GM12892 (cell line): ENCODE measurements at places on chromosomes 7 and 10.
A peak's percentile ranks its signal among the peaks of the same experiment; 100 is the strongest.

DNA sequence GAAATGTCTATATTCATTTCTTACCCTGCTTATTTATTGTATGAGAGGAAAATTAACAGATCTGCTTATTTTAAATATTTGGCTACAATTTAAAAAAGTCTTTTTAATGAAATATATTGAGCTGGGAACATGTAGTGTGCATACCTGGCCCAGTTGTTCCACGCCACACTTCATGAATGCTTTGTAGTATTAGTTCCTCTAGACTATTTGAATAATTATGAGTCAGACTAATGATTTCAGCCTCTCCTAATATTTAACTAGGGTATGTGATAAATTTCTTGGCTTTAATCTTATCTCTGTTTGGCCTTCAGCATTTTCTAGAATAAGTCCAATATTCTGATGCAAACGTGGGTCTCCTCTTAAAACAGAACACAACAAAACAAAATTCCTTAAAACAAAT lies 226.6 kb downstream of the CREB5 start:
- DNase-seq = no peak

- DNase-seq = no peak
Measured at GRCh38 chr7:90708841-90709317, 112.8 kb downstream of the CDK14 start.

- DNase-seq = no peak
Measured at GRCh38 chr7:144470078-144470477, 66.6 kb upstream of the NOBOX start.

DNA sequence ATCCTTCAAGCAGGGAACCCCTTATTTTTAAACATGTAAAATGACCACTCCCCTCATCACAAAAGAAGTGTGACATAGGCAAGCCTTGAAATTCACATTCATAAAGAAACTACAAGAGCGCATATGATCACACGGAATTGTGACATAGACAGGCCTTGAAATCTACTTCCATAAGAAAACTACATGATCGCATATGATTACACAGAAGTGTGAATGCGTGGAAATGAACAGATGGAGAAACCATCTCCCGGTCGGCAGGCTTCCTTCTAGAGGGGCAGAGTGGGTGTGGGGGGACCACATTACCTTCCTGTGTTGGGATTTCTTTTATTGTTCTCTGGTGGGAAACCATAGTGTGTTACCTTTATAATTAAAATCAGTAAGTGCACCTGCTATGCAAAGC lies 285.1 kb upstream of the ADARB2 start:
- DNase-seq = no peak

DNA sequence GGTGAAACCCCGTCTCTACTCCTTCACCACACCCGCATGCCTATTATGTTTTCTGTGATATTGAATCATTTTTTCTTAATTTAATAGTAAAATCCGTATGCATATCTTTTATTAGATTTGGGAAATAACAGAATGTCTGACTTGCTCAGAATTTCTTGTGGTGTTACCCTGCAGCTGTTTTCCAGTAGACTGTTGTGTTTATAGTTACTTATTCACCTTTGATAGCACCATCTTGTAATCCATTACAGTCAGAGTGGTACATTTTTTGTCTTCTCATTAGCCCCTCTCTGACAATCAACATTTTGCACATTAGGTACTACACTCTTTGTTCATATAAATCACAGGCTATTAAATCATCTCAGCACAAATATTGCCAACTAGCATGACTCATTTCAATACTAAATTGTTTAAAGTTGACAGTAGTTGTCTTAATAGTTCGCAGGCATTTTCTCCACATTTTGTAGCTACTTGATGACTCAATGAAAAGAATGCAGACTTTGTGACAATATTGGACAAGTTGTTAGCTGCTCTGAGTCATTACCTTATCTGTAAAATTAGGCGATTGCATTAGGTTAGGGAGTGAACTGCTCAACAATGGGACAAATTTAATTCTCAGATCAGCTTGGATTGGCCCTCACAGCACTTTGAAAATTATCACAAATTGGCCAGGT lies 17.8 kb upstream of the SLC16A12 start:
- DNase-seq = no peak

- DNase-seq = no peak
Measured at GRCh38 chr10:44811072-44811471, 100.1 kb upstream of the TMEM72 start.

- no peak for DNase-seq
Measured at GRCh38 chr10:13989616-13990015, 341.1 kb downstream of the FRMD4A start.

DNA sequence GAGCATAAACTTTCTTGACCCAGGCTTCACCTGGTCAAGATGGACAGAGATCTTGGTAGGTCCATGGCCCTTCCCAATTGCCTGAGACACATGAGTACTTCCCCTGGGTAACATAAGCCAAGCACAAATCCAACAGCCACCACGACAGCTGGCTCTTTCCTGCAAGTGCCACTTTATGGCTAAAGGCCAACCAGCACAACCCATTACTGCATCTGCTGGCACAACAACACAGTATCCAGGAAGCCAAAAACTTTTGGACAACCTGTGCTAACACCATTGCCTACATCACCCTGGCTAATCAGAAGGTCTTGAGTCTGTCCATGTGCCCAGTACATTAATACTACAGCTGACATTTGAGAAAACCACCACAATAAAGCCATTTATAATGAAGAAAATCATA lies 548.0 kb upstream of the SEMA3D start:
- no peak for DNase-seq

GRCh38 chr7:99997545-99998137 lies 17.8 kb upstream of the ZKSCAN1 start:
- DNase-seq = peak; percentile 56

DNA sequence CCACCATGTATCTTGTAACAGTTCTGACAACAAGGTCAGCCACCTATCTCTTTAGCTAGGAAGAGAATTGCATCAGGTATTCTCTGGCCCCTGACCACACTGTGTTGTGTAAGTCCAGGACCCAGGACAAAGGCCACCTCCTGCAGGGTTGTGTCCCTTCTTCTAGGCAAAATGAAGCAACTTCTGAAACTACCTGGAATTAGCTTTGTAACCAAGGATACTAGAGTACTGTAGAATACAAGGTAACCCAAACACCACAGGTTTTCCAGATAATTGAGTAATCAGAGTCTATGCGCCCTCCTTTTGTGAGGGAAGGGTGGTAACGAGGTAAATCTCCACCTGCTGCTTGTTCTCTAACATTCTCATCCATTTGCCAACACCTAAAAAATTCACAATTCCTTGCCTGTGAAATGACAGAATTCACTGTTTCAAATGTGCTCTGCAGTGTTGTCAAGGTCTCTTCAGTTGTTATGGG lies 51.7 kb downstream of the SGMS1 start:
- no peak for DNase-seq

- DNase-seq = no peak
Measured at GRCh38 chr7:83519240-83519639, 129.7 kb downstream of the SEMA3E start.

- no peak for DNase-seq
Measured at GRCh38 chr7:92071032-92071431, 63.2 kb downstream of the CYP51A1 start.

- DNase-seq = no peak
Measured at GRCh38 chr7:17584822-17585221, 286.4 kb downstream of the AHR start.

- no peak for DNase-seq
Measured at GRCh38 chr10:52082307-52082706, 231.8 kb upstream of the DKK1 start.

- DNase-seq = no peak
Measured at GRCh38 chr7:125059861-125060456, 130.3 kb upstream of the POT1 start.

GRCh38 chr7:138903186-138903820 lies 77.9 kb downstream of the KIAA1549 start:
- no peak for DNase-seq

GRCh38 chr7:157996359-157997079 lies 591.1 kb downstream of the PTPRN2 start:
- no peak for DNase-seq

- no peak for DNase-seq
Measured at GRCh38 chr10:103854265-103854685, 1.1 kb downstream of the SH3PXD2A start.

DNA sequence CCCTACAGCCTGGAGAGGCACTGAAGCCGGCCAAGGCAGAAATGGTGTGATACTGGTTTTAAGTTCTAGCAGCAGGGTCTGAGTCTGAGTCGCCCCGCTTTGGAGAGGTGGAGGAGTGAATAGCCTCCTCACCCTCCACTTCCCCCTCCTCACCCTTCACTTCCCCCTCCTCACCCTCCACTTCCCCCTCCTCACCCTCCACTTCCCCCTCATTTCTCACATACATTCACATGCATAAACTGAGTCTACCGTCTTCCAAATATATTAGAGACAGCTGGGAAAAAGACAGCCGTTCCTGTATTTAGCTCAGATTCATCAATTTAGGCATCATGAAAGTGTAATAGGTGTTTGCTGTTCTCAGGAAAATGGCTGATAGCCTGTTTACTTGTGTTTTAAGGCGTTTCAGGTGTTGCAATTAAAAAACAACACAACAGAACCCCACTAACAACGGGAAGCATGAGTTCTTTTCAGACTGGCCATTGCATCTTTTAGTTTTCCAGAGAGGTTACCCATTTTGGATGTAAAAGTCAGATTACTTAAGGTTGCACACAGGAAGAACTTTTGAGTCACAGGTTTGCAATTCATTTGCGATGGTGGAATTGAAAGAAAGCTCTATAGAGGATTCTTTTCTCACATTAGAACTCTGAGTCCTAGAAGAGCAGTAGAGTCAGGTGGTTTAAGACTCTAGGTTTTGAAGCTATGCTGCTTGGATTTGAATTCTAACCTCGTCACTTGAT lies 861 bp downstream of the NRBF2 start:
- no peak for DNase-seq

DNA sequence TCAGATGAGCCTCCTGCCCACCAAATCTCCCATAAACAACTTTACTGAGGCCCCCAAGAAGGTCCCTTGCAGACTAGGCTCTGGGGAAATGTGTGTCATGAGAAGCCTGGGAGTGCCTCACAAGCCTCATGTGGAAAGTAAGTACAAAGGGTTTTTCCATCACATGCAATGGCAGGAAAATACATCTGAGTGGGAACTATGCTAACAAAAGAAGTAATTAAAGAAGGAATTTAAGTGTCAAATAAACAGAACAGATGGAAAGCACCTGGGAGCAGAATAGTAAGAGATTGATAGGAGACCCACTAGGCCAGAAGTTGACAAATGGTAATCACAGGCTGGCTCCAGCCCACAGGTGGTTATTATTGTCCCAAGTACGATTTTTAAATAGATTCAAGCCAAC lies 20.5 kb downstream of the GSAP start:
- no peak for DNase-seq

GRCh38 chr10:53489335-53490182 lies 717.0 kb upstream of the MBL2 start:
- no peak for DNase-seq

DNA sequence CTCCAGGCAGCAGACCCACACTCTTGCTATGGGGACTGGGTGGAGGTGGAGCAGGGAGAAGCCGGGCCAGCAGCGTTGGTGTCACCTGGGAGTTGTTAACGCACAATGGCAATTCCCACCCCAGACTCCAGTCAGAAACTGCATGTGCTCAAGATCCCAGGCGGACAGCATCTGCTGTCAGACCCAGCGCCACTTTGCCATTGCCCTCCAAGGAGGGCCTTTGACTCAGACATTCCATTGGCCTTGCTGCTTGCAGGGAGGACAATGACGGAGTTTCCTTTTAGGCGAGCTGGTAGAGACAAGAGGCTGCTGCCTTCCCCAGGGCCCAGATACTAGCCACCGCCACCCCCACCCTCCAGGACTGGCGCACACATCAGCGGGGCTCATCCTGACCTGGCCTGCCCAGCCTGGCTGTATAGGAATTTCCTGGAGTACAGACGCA lies 34.5 kb downstream of the ZNF775 start:
- DNase-seq = no peak

DNA sequence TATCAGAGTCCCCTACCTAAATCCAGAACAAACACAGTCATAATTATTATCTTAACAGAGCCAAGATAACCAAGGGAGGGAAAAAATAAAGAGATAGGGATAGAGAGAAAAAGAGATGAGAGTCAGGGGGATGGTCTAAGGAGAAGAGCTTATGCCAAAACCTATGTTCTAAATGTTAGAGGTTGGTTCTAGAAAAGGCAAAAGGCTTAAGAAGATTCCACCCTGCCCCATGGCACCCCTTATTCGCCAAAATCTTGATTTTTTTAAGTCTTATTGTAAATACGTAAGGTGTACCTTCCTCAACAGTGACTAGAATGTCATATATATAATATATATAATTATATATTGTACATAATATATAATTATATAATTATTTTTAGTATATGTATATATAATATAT lies 29.6 kb upstream of the CTNNA3 start:
- DNase-seq = no peak

DNA sequence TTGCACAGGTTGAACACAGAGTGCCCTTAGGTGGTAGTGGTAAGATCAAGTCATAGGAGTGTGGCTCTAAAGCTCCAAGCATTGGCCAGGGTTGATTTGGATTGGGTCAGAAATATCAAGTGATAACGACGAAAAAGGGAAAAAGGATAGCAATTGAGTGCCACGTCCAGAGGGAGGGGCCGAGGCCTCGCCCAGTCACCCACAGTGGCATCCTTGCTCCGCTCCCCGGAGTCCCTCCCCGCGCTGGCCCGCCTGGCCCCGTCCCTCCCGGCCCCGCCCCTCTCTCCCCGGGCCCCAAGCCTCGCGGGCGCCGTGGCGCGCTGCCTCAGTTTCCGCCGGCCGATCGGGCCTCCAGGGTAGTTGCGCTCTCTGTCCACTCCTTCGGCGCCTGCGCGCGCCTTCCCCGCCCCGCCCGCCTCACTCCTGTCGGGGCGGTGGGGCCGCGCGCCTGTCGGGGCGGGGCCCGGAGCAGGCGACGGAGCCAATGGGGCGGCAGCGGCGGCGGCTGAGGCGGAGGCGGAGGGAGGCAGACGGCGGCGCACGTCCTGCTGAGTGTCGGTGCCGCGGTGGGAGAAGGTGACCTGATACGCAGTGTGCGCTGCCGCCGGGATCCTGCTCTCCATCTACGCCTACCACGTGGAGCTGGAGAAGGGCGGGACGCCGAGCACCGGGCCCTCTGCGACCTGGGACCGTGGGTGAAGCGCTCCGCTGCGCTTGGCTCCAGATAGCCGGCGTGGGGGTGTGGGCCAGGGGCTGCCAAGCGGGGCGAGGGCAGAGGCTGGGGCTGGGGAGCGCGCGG lies 209.1 kb upstream of the ZNF722 start:
- DNase-seq = no peak

DNA sequence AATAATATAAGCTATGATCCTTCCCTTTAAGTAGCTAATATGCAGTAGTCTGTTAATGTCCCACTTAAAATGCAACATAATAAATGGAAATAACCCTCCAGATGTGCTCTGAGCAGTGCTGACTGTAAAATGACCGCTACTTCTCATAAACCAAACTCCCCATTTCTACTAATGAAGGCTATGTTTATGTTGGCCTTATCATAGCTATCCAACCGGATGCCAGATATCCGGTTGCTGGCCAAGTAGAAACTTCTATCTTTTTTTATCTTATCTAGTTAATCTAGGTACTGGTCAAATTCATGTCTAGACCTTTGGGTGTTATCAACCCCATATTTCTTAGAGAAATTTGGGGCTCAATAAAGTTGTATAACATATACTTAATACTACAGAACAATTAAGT lies 56.6 kb downstream of the CHRM2 start:
- DNase-seq = no peak
